ENCODE measurements at places on chromosomes 13 and 19.

GRCh38 chr13:28819735-28820098 lies 422 bp upstream of the MTUS2 start:
- DNase-seq, result peak; percentile 51

DNA sequence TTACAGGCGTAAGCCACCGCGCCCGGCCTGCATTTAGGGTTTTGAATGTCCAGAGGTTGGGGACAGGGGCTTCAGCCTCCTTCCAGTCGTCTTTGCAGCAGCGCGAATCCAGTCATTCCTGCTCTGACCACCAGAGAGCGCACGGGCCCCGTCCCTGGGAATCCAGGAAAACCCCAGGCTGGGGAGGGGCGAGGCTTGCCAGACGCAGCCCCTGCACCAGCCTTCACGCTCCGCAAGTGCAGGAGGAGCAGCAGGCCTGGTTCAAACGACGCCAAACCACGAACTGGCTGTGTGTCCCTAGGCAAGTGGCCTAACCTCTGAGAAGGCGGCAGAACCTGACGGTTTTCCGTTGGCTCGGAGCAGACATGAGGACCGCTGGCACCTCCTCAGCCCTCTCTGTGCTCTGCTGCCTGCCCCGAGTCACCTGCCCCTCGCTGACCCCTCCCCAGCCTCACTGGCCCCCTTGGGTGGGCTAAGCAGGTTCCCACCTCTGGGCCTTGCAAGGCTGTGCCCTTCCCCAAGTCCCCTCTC lies 2.0 kb upstream of the RNF126 start:
- no peak for DNase-seq

DNA sequence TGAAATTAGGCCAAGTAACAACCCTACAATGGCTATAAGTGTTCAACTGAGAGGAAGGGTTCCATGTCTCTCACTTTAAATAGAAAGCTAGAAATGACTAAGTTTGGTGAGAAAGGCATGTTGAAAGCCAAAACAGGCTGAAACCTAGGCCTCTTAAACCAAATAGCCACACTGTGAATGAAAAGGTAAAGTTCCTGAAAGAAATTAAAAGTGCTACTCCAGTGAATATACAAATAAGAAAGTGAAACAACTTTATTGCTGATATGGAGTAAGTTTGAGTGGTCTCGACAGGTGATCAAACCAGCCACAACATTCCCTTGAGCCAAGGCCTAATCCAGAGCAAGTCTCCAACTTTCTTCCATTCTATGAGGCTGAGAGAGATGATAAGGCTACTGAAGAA lies 209.6 kb downstream of the KLF12 start:
- DNase-seq, result no peak

DNA sequence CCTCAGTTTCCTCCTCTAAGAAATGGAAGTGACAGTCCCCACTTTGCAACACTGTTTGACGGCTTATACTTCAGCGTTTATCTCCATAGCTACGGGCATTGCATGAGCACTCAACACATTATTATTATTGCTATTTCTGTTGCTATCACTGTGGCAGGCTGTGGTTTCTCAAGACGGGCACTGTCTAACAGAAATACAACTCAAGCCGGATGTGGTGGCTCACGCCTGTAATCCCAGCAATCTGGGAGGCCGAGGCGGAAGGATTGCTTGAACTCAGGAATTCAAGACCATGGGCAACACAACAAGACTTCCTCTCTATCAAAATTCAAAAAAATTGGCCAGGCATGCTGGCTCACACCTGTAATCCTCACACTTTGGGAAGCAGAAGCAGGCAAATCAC lies 4.9 kb upstream of the ZSWIM4 start:
- no peak for DNase-seq

DNA sequence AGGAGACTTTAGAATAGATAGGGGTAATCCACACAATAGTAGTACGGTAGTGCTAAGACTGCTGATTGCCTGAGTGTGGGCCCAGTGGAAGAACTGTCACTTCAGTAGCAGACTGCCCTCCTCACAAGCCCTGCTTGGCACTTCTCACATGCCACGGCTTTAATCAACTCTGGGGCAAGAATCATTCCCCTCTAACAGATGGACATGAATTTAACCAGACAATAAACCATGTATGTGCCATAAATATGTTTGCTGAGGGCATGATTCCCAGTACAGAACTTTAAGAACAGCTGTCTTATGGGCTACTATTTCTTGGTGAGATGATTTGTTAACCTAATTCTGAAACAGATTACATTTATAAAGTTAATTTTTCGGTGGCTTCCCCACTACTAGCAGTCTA lies 22.0 kb downstream of the DPY19L3 start:
- DNase-seq, result no peak

- DNase-seq, result no peak
Observed at GRCh38 chr13:51308781-51309180, 30.7 kb upstream of the SERPINE3 start.

DNA sequence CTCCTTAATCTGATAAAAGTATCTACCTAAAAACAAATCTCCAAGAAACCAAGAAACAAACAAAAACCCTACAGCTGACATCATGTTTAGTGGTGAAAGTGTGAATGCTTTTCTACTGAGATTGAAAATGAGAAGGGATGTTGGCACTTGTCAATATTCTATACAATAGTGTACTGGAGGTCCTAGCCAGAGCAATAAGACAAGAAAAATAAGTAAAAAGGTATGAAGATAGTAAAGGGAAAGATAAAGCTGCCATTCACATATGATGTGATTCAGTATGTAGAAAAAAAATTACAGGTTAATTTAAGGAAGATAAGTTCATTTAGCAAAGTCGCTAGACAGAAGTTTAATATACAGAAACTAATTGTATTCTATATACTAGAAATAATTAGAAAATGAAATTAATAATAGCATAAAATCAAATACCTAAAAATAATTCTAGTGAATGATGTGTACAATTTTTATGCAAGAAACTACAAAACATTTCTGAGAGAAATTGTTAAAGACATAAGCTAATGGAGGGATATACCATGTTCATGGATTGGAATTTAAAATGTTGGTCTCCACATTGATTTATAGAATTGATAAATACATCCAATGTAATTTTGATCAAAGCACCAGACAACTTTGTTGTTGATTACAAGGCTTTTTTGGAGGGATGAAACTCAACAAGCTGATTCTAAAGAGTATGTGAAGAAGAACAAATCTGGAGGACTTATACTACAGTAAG lies 2.4 kb upstream of the SLC7A10 start:
- no peak for DNase-seq

Data from NCI-H526 (cell line).